ENCODE measurements at places on chromosomes 1 and 21. TPM values are rescaled to one million over a fixed set of nuclear protein-coding genes. Genes with fewer than 3 reads are reported as not detected.

LEMD1 gene
- not detected for total RNA-seq

NHLH1 gene
- 0.52 TPM for total RNA-seq

CYP4A22 gene
- not detected for total RNA-seq

SPRR4 gene
- not detected for total RNA-seq

SPRR2A gene
- not detected for total RNA-seq

ETV3L gene
- total RNA-seq = not detected

TRABD2B gene
- not detected for total RNA-seq

TCHH gene
- 0.12 TPM for total RNA-seq

NBPF6 gene
- not detected for total RNA-seq

MATN1 gene
- total RNA-seq = 1.1 TPM

CNKSR1 gene
- total RNA-seq = 2.4 TPM

LORICRIN gene
- not detected for total RNA-seq

GRCh38 chr1:1483714-1484113 lies 12.1 kb downstream of the ATAD3B start:
- DNase-seq = no peak

DNA sequence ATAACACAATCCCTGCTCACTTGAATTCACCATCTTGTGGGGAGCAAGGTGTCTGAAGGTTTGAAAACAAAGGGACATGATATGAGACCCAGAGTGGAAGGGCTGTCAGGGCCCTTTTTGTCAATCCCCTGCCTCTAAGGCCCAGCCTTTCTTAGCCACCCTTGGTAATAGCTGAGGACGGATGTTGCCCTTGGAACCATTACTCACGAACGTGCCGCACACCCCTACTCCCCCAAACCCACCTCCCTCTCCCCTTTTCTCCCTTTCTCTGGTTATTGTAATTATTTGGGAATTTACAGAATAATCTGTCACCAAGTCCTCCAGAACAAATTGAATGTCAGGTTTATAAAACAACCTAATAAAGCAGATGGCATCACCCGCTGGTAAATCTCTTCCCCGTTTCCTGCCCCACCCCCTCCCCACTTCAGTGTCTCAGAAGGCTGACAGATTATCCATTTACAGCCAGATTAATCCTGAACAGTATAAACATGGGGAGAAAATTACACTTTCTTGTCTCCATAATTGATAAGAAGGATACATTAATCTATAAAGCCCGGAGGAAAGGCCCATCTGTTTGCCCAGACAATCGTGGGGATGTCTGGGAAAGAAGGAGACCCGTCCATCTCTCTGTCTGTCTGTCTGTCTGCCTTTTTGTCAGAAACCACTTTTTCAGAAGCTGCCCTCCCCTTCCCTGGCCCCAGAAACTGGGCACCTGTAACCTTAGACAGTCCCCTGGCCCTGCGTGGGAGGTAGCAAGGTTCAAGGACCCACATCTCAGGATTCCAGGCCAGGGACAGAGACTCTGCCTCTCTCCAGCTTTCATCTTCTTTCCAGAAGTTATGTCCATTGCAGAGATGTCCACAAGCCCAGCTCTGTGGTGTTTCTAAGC lies 60.6 kb upstream of the CD34 start:
- DNase-seq = no peak

DNA sequence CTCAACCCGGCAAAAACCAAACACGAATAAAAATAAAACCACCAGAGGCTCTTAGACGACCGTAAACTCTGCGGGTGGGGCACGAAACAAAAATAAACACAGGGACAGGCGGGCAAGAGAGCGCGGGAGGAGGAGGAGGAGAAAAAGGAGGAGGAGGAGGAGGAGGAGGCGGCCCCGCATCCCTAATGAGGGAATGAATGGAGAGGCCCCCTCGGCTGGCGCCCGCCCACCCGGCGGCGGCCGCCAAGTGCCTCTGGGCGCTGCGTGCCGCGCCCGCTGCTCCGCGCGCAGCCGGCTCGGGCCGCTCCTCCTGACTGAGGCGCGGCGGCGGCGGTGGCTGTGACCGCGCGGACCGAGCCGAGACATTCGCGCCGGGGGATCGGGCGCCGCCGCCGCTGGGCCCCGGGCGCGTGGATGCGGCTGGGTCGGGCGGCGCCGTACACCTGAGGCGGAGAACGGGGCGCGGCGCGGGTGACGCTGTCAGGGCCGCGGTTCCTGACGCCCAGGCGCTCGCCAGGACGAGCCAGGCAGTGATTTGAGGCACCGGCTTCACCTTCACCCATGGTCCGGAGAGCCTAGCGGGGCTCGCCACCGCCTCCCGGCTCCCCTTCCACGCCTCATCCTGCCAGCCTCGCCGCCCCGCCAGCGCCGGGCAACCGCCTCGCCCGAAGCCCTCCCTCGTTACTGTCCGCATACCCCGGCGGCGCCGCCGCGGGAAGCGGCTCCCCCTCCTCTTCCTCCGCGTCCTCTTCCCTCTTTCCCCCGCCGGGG lies at the start of gene MARK1:
MARK1 (plus strand) TSS at position 229 of the 771 bp plus-strand sequence. CDS start 687 bp downstream, outside the sequence.
- peak; percentile 29 for DNase-seq

DNA sequence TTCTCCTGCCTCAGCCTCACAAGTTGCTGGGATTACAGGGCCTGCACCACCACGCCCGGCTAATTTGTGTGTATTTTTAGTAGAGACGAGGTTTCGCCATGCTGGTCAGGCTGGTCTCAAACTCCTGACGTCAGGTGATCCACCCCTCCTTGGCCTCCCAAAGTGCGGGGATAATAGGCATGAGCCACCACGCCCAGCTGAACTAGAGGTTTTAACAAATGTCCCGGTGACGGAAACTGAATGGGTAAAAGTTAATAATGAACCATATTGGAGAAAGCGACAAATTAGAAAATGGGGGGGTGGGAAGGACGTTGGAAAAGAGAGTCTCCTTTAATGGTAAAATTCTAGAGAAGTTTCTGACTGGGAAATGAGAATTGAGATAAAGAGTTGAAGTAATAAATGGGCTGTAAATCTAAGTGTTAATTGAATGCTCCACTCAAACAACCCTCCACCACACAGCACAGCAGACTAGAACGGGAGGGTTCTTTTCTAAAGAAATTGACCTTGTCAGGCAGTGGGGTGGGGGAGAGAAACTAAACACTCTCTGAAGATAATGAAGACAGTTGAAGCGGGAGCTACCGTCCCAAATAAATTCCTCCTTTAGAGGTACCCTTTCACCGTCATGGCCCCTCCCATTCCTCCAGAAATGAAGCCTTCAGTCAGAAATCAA lies 46.9 kb upstream of the PUM1 start:
- DNase-seq = no peak

DNA sequence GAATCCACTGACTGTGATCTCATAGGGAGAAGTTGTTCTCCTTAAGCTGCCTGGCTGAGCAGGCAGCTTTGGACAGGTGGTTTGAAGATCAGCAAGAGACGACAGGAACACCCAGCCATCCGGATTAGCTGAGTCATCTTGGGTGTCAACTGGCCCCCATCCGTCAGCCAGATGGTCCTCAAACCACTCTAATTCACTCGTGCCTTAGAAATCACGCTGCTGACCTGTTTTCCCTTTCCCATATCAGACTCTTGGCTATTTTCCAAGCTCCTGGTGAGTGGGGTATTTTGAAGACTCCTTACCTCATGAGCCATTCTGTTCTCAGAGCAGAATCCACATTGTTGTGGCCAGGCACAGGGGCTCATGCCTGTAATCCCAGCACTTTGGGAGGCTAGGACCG lies 149.1 kb upstream of the L1TD1 start:
- no peak for DNase-seq

- no peak for DNase-seq
Observed at GRCh38 chr1:45617618-45618017, 6.2 kb downstream of the CCDC17 start.

- DNase-seq = no peak
Observed at GRCh38 chr1:88888750-88889149, 2.6 kb downstream of the GTF2B start.

- DNase-seq = no peak
Observed at GRCh38 chr1:58829866-58830265, 46.0 kb upstream of the JUN start.

- DNase-seq = no peak
Observed at GRCh38 chr21:35506352-35506751, 457.2 kb upstream of the RUNX1 start.

DNA sequence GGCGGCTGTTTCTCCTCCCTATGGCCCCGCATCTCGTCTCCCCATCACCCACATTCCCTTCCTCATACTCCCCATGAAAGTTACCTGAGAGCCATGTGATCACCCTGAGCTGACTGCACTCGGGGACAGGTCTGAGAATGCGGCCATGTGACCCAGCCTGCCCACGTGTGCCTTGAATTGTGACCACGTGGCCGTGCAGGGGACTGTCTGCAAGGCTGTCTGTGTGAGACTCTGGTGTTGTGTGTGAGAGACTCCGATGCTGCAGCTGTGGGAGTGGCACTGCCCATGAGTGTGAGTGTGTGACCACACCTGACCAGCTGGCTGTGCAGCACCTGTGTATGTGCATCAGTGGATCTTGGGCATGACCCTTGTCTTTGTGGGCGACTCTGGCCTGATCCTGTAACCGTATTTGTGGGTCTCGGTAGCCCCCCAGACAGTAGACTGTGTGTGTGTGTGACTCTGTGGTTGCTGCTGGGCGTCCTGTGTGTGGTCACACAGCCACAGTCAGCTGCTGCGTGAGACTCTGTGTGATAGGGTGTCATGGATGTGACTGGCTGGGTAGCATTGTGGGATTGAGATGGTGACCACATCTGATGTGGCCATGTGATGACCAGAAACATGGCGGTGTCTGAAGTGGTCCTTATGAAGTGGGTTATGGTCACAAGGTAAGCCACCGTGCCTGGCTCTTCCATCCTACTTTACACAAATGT lies 56.8 kb upstream of the KDM4A start:
- no peak for DNase-seq

GRCh38 chr1:65044411-65044810 lies 78.1 kb upstream of the JAK1 start:
- no peak for DNase-seq

- DNase-seq = peak; percentile 63
Observed at GRCh38 chr1:26145041-26145959, 13.6 kb upstream of the FAM110D start.

GRCh38 chr1:55826381-55827080 lies 611.4 kb upstream of the USP24 start:
- no peak for DNase-seq

- peak; percentile 28 for DNase-seq
Observed at GRCh38 chr1:93814059-93814794, 64.8 kb downstream of the DNTTIP2 start.

DNA sequence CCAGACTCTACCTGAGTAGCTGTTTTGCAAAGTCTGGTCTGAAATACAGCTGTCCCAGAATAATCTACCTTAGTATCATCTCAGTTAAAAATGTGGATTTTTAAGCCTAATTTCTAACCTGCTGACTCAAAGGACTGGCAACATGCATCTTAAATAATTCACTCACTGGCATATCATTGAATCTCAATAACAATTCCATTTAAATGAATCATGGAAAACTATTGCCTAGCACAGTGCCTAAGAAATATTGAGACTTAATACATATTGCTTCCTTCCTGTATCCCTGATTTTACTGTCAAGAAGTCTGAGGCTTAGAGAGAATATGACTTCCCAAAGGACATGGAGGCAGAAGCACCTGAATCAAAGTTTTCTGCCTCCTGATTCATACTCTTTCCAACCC lies 3.1 kb downstream of the CCDC190 start:
- DNase-seq = no peak

DNA sequence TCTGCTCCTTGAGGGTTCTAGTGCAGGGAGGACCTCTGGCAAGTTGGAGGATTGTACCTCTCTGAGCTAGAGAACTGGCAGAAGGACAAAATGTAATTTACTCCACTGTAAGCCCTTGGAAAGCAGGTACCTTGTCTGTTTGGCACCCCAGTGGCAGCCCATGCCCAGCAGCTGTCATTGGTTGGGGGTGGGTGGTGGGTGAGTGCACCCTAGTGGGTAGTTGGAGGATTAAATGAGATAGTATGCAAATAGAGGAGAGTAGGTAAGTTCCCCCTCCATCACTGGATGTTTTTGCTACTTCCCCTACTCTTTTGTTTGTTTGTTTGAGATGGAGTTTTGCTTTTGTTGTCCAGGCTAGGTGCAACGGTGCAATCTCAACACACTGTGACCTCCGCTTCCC lies 69.8 kb downstream of the RYR2 start:
- no peak for DNase-seq

DNA sequence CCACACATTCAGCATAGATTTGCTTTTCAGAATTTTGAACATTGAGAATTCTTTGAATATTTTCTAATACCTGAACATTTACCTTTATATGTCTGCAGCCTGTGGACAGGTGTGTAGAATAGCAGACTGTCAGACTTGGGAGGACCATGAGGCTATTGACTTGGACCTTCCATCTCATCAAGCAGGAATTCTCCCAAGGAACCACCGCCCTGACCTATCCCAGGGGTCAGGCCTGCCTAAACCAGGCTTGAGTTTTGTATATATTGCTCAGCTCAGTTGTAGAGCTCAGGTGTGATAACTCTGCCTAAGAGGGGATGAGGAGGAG lies 53.2 kb downstream of the RUNX1 start:
- DNase-seq = no peak

DNA sequence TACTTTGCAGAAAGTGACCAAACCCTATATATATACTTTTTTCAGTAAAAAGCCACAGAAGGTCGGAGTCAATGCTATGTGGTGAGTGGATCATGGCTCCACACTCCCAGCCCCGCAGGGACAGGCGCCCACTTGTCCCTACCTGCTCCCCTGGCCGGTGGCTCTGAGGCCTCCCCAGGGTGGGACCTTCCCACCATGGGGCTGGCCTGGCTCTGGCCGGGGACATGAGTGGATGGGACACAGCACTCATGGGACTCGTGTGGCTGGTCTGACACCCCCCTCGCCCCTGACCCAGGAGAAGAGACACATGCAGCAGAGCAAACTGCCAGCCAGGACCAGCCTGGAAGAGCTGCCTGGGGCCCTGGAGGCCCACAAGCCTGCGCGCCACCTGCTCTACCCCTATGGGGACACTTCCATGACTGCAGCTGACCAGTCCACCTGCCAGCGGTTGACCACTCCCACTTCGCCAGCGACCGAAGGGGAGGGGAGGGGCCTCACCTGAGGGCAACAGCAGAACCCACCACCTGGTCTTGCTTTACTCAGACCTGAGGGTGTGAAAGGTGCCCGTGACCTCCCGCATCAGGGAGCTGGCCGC lies 2.2 kb downstream of the SPATC1L start:
- DNase-seq = no peak

DNA sequence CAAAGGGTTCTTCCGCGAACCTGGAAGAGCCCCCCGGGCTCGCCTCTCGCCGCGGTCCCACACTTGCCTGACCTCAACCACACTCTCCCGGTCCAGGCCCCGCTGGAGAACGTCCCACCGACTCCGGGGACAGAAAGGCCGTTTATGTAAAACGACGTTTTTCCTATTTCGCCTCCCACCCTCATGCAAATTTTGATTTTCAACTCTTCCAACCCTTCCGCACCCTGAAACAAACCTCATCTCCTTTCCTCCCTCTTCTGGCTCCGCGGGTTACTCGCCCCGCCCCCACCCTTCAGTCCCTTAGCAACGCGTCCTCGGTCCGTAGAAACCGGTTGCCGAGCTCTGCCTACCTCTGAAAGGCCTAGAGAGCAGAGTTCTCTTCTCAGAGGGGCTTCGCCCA lies at the start of gene C1orf141:
C1orf141 (minus strand) TSS at position 276 of the 400 bp plus-strand sequence. CDS start 7,730 bp downstream, outside the sequence.
- DNase-seq = no peak

GRCh38 chr1:14437417-14437918 lies 161.0 kb upstream of the KAZN start:
- DNase-seq = no peak
